ENCODE measurements at places on chromosomes 6 and 20.

DNA sequence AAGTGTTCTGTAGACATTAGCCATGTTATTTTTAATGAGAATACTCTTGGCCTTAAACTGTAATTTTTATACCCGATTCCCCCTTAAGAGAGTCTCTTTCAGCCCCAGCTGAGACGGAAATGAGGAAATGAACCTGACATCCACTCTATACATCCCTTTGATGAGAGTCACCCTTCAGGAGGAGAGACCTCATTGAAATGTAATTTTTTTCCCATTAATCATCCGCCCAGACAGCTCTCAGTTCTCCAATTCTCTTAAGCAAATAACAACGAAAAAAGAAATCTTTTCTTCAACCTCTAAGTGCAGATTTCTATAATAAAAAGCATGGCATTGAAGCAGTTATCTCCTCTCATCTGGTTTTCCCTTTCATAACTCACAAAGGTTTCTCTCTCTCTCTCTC lies 243.8 kb upstream of the PMEPA1 start:
- DNase-seq = peak; percentile 30

DNA sequence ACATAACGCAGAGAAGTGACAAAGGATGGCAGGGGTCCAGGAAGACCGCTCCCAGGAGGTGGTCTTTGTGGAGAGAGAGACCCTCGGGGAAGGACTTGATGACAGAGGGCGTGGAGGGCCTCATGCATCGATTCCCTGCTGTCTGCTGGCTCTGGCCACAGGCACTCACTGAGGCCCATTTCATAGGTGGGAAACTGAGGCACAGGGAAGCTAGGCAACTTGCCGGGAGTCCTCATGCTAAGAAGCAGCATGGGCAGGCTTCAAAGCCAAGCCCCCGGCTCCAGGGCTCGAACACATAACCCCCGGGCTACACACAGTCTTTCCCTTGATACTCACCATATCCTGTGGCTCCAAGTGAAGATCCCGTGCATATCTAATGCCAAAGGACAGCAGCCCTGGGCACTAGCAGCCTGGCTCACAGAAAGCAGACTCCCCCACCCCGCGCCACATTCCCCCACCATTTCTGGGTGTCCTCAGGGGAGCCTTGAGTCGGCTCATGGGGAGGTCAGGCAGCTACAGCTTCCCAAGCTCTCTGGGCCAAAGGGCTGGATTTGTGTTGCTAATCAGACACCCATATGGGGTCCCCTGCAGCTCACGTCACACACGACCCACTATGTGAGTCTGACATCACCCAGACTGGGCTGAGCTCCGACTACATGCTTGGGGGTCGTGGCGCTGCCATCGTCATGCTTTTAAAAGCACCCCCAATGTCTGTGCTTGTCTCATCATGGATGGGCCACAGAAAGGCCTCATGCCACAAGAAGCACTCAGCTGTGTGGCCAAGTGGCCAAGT lies 130.9 kb upstream of the PMEPA1 start:
- no peak for DNase-seq

- no peak for DNase-seq
Measured at GRCh38 chr20:59134182-59134581, 29.4 kb upstream of the ZNF831 start.

- no peak for DNase-seq
Measured at GRCh38 chr6:83097204-83097603, 29.7 kb downstream of the DOP1A start.

- DNase-seq = no peak
Measured at GRCh38 chr6:135351635-135352034, 145.9 kb downstream of the AHI1 start.

GRCh38 chr20:48766961-48767960 lies 60.5 kb downstream of the PREX1 start:
- no peak for DNase-seq

DNA sequence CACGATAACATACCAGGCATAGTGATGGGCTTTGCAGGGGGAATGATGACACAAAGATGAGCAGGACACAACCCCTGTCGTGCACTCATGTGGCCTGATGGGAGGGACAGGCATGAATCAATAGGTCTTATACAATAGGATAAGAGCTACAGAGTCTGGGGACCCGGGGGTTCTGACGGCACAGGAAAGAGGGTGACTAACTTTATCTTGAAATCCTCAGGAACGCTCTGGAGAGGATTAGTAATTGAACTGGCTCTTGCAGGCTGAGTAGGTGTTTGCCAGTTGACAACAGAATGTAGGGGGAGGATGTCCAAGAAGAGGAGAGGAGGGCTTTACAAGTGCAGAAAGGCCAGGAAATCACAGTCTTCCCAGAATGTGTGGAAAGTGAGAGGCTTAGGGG lies 219.9 kb upstream of the ECI2 start:
- peak; percentile 35 for DNase-seq

- no peak for DNase-seq
Measured at GRCh38 chr20:50077818-50078601, 34.9 kb downstream of the UBE2V1 start.

GRCh38 chr6:135411339-135411738 lies 86.2 kb downstream of the AHI1 start:
- DNase-seq = no peak

- DNase-seq = no peak
Measured at GRCh38 chr6:45552536-45552935, 174.8 kb upstream of the SUPT3H start.

- DNase-seq = peak; percentile 87
Measured at GRCh38 chr6:36616893-36617521, 22.8 kb downstream of the SRSF3 start.

- DNase-seq = peak; percentile 55
Measured at GRCh38 chr6:102736941-102737368, 1343.4 kb downstream of the GRIK2 start.

GRCh38 chr20:44245977-44246376 lies 1.1 kb upstream of the GDAP1L1 start:
- DNase-seq = no peak

DNA sequence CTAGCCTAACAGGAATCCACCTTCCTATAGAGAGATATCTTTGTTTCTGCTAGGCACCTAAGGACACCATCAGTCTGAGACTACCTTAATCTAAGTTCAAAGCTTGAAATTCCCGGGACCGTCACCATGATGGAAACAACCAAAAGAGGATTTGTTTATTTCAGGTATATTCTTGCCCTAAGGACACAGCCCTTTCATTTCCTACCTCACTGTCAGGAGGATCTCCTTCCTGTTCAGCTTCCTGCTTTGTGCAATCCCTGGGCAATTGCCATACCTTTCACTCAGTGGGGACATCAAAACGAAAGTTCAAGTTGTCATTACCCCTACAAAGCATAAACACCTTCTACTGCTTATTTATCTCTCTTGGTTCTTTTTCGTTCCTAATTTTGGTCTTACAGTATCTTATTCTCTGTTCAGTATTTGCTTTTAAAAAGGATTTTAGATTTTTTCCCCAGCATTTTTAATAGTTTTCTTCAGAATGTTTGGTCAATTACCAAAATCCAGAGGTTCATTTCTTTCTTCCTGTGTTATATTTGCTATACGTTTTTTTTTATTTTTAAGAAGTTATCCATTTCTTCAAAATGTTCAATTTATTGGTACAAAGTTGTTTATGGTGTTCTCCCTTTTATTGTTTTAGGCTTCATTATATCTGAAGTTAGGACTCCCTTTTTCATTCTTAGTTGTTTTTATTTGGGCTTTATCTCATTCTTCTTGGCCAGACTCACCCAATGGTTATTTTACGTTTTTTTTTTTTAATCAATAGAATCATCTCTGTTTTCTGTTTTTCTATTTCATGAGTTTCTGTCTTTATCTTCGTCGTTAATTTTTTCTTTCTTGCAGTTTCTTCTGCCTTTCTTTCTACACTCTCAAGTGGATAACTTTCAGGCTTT lies 13.0 kb upstream of the TBPL1 start:
- no peak for DNase-seq

DNA sequence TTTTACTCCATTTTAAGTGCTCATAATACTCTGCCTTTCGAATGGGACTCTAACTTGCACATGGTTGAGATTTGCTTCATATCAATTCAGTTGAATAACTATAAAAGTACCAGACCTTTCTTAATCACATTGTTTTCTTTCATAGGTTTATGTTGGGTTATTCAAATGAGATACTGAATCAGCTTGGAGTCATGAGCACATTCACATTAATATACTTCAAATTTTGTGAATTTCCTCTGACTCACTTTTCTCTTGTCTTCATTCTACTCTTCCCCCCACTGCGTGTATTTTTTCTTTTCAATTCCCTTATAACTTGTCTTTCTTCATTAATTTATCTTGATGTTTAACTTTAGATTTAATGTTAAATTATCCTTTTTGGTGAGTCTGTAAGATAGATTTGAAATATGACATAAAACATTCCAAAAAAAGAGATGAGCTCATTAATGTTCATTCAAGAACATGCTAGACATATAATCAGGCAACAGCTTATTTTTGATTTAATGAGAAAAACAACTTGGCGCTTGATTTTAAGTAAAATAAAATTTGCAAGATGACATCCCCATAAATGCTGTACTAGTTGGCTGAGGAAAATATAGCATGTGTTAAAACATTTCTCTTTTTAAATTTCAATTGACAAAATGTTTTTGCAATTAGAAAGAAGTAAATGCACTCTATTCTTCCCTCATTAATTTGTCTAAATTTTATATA lies 736.0 kb downstream of the CD109 start:
- DNase-seq = no peak

- no peak for DNase-seq
Measured at GRCh38 chr6:85278466-85279035, 171.3 kb upstream of the NT5E start.

DNA sequence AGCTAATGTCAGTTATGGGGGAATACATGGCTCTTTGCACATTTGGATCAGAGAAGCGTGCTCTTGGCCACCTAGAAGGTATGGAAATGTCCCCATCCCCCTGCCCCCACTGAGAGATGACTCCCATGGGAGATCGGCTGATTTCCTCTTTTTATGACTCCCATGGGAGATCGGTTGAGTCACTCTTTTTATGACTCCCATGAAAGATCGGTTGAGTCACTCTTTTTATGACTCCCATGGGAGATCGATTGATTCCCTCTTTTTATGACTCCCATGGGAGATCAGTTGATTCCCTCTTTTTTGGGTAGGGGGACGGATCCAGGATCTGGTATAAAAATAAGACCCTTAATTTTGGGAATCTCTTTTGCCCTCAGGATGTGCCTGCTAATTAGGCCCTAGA lies 10.3 kb upstream of the TAAR9 start:
- peak; percentile 57 for DNase-seq

DNA sequence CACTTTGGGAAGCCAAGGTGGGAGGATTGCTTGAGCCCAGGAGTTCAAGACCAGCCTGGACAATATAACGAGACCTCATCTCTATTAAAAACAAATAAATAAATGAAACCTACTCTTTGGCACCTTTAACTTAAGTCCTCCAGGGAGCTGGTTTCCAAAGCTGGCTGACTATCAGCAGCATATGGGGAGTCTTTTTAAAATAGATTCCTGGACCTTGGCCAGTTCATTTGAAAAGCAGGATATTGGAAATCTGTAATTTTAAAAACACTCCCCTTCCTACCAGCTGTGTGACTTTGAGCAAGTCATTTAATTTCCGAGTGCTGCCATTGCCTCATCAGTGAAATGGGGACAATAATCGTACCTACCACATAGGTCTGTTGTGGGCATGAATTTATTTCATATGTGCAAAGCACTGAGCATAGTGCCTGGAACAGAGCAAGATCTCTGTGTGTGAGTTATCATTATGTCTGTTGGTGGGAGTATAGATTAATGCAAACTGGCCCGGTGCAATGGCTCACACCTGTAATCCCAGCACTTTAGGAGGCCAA lies 40.9 kb upstream of the PTPN1 start:
- no peak for DNase-seq

- no peak for DNase-seq
Measured at GRCh38 chr6:90241229-90241880, 55.3 kb downstream of the BACH2 start.

GRCh38 chr6:147211349-147211748 lies 7.1 kb downstream of the STXBP5 start:
- DNase-seq = no peak

GRCh38 chr20:56537997-56538396 lies 5.0 kb downstream of the FAM209B start:
- no peak for DNase-seq

DNA sequence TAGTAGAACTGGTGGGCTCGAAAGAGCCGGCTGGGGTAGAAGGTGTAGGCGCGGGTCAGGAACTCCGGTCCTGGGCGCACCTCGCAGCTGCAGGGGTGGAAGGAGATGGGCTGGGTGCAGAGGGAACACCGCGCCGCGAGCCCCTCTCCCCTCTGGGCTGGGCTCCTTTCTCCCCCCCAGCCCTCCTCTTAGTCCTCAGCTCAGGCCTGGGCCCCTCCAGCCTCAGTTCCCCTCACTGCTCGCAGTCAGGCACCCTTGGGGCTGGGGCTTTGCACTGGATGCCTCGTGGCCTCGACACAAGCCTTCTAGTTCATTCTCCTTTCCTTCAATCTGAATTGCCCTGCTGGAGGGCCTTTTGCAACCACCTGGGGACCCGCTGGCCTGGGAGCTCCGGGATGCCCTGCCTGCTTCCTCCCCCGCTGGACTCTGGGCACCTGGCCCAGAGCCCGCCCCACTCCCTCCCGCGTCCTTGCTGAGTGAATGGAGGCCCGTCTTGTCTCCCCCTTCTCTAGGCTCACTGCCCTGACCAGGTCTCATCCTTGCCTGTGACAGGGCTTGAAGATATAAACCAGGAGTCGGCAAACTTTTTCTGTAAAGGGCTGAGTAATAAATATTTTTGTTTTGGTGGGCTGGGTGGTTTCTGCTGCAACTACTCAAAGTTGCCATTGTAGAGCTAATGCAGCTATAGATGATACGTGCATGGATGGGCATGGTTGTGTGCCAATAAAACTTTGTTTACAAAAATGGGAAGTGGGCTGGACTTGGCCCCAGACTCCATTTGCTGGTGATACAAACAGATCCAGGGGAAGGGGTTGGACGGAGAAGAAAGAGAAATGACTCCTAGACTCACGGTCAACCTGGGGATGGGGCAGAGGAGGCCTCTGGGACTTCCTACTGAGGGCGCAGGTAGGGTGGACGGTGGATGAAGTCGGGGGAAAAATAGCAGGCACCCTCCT lies 47.3 kb downstream of the APCDD1L start:
- no peak for DNase-seq

GRCh38 chr6:134272374-134272773 lies 45.5 kb downstream of the SGK1 start:
- no peak for DNase-seq

DNA sequence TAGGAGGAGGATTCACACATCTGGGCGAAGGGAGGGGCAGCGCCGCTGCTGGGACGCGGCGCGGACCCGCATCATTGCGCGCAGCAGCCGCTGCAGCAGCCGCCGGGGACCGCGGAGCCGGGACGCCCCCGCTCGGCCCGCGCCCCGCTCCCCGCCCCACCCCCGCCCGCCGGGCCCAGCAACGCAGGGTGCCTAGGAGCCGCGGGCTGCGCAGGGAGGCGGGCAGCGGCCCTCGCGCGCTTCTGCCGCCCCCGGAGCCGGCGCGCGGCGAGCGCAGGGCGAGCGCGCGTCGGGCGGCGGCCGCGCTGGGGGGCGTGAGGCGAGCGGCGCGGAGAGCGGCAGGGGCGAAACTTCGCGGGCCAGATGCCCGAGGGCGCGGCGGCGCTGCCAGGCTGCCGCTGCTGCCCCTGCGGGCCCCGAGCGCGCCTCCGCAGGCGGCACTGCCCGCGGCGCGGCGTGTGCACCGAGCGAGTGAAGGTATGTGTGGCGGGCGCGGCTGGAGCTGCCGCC lies at the start of gene NKAIN2:
TSS of gene NKAIN2 (plus strand) at position 362 of the 510 bp plus-strand sequence.
- peak; percentile 29 for DNase-seq

GRCh38 chr6:2141644-2142290 lies 103.6 kb downstream of the GMDS start:
- DNase-seq = no peak
